ENCODE measurements at places on chromosomes 6 and 20.

- no peak for DNase-seq
These were observed 23.3 kb downstream of the RAMACL start for GRCh38 chr6:166563200-166563599.

- DNase-seq = no peak
These were observed 128.9 kb upstream of the ZNF217 start for GRCh38 chr20:53722515-53723036.

GRCh38 chr6:111709615-111710398, 104.1 kb upstream of the TRAF3IP2 start:
- peak; percentile 79 for DNase-seq

DNA sequence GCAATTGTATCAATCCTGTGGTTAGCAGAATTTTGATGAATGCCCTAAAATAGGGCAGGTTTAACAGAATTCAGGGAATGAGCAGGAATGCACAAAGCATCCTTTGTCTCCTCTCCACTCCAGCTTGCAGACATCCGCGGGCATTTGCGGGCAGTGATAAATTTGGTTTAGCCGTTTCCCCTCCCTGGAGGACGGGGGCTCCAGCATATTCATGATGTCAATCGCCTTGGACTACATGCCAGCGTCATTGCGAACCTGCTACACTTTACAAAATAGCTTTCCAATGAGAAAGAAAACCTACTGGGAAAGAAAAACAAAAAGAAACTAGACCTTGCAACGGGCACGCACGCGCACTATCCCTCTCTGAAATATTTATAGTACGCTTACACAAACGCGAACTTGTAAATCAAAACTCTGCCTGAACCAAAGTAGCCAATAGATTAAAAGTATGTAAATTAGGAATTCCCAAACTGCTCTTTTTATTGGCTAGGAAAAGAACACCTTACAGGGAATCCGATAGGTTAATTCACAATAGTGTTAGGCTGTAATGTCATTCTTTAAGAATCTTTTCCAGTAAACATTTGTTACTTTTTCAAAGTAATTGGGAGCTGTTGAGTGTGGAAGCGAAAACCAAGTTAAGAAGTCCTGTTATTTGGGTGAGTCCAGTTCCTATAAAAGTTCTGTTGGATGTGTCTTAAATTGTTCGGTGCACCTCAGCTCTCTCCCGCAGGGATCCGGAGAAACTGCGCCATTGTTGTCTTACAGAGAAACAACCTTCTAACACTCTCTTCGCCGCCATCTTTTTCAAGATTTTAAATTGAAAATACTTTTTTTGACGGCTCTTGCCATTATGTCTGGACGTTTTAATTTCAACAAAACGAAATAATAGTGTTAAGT, 136.7 kb downstream of the HFE start:
- DNase-seq = peak; percentile 63

- DNase-seq = no peak
These were observed 158.8 kb downstream of the DTNBP1 start for GRCh38 chr6:15504040-15504495.

GRCh38 chr6:142367061-142367460, 65.3 kb downstream of the ADGRG6 start:
- no peak for DNase-seq

All from HEK293T (cell line).